ENCODE measurements at places on chromosomes 2 and 18.

GRCh38 chr18:45009756-45010155 is 329.1 kb downstream of the SETBP1 start:
- H3K4me3 ChIP-seq, result no peak overlapping the region
- H3K27me3 ChIP-seq, result no peaks in the 10 kb centered on the region
- no peak for DNase-seq
- no peaks in the 10 kb centered on the region for H3K36me3 ChIP-seq

DNA sequence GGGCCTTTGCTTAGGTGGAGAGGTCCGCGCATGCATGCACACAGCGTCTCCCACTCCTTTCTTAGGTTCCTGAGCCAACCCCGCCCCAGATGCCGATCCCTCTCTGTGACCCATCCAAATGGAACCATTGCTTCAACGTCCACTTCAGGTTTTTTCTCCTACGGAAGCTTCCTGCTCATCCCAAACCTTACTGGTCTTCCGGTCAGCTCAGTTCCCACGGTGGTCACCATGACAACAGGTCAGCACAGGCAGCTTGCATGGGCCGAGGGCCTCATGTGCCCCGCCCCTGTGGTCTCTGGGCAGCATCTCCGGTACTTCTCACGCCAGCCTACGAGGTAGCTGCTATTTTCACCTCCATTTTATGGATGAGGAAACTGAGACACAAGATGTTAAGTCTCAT is 163.7 kb downstream of the SOCS6 start:
- no peaks in the 10 kb centered on the region for H3K27me3 ChIP-seq
- peak; percentile 67 for DNase-seq
- no peaks in the 10 kb centered on the region for H3K36me3 ChIP-seq
- no peak overlapping the region for H3K27ac ChIP-seq
- H3K4me1 ChIP-seq, result no peaks in the 10 kb centered on the region

DNA sequence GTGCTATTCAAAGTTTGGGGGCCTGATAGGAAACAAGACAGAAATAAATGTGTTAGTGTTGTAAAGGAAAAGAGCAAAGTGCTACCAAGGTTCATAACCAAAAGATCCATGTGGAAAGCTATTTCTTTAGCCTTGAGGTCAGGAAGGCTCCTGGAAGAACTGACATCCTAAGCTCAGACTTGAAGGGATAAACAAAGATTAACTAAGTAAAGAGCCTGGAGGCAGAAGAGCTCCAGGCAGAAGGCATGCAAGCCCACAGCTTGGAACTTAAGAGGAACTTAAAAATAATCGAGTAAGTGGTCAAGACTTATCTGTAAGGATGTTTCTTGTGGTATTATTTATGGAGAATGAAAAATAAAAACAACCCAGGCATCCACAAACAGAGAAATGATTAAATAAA is 245.0 kb upstream of the MGAT5 start:
- no peaks in the 10 kb centered on the region for H3K36me3 ChIP-seq
- no peaks in the 10 kb centered on the region for H3K4me1 ChIP-seq
- no peak overlapping the region for H3K4me3 ChIP-seq

- no peak for DNase-seq
- H3K36me3 ChIP-seq, result no peaks in the 10 kb centered on the region
- H3K4me3 ChIP-seq, result no peak overlapping the region
- no peaks in the 10 kb centered on the region for H3K4me1 ChIP-seq
These were observed 247.8 kb downstream of the PAX3 start for GRCh38 chr2:222050981-222051380.

DNA sequence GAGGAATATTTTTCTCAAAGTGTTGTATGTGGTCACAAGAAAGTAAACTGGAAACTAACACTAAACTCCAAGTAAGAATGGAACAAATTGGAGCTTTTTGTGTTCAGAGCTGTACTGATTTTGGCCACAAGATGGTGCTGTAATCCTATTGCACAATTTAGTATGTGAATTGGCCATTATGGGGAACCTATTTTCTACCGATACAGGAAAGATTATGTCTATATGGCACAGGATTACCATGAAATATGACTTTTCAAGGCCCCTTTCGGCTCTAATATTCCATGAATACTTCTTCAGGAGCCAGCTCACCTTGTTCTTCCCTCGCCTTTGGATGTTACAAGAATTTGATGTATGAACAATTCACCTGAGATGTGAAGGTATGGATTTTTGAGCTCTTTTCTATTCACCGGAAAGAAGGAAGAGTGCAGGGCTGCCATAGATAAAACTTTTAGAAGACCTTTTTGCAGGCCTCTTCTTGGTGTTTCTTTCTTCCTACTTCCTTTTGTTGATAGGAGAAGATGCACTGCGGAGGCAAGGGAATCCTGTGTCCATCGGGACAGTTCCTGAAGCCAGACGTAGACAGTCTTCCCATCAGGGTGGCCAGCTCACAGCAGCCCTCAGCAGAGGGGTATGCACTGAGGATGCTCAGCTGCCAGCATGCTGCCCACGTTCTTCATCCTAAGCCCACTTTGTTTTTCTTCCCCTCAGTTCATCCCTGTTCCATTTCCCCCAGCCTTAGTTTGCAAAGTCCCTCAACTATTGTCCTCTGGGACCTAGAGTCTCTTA is 13.3 kb downstream of the MRPL44 start:
- H3K27me3 ChIP-seq, result no peaks in the 10 kb centered on the region
- no peak overlapping the region for H3K27ac ChIP-seq
- H3K4me3 ChIP-seq, result no peak overlapping the region
- H3K36me3 ChIP-seq, result no peaks in the 10 kb centered on the region
- no peak for DNase-seq

DNA sequence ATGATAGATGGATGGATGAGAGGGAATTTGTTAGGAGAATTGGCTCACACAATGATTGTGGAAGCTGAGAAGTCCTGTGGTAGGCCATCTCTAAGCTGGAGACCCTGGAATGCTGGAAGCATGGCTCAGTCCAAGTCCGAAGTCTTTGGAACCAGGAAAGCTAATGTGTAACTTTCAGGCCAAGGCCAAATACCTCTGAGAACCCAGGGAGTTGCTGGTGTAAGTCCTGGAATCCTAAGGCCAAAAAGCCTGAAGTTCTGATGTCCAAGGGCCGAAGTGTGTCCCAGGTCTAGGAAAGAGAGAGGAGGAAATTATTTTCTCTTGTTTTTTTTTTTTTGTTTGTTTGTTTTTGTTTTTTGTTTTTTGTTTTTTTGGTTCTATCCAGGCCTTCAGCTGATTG is 492.2 kb upstream of the GCFC2 start:
- no peak overlapping the region for H3K4me3 ChIP-seq
- H3K36me3 ChIP-seq, result no peaks in the 10 kb centered on the region
- no peaks in the 10 kb centered on the region for H3K27me3 ChIP-seq
- no peak overlapping the region for H3K27ac ChIP-seq
- no peak for DNase-seq
- no peaks in the 10 kb centered on the region for H3K4me1 ChIP-seq

GRCh38 chr2:67234440-67234839 is 162.7 kb upstream of the ETAA1 start:
- H3K27me3 ChIP-seq, result no peaks in the 10 kb centered on the region
- no peak for DNase-seq
- H3K27ac ChIP-seq, result no peak overlapping the region
- H3K4me1 ChIP-seq, result no peaks in the 10 kb centered on the region

GRCh38 chr18:42801706-42802105 is 313.8 kb downstream of the RIT2 start:
- H3K4me1 ChIP-seq, result peaks cover 7% of the 10 kb centered on the region
- H3K27ac ChIP-seq, result no peak overlapping the region
- H3K36me3 ChIP-seq, result no peaks in the 10 kb centered on the region
- no peak overlapping the region for H3K4me3 ChIP-seq

GRCh38 chr2:184215745-184216144 is 382.6 kb upstream of the ZNF804A start:
- no peaks in the 10 kb centered on the region for H3K4me1 ChIP-seq
- no peak overlapping the region for H3K4me3 ChIP-seq
- no peak for DNase-seq

DNA sequence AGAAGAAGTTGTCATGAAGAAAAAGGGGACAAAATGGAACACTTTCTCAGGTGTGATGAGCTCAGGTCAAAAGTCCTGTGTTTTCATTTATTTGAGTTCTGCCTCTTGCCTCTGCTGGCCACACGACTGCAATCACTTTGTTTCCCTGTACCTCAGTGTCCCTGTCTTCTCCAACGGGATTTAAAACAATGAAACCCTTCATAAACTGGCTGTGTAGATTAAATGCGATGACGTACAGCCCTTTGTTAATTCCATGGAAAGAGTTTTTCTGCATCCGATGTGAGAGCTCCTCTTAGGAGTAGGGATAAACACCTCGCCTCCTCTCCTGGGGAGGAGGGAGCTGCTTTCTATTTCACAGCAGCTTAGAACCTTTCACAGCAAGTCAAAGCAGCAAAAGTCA is 51.5 kb upstream of the CNGA3 start:
- no peak overlapping the region for H3K4me3 ChIP-seq
- H3K27ac ChIP-seq, result no peak overlapping the region
- no peaks in the 10 kb centered on the region for H3K36me3 ChIP-seq
- DNase-seq, result no peak

DNA sequence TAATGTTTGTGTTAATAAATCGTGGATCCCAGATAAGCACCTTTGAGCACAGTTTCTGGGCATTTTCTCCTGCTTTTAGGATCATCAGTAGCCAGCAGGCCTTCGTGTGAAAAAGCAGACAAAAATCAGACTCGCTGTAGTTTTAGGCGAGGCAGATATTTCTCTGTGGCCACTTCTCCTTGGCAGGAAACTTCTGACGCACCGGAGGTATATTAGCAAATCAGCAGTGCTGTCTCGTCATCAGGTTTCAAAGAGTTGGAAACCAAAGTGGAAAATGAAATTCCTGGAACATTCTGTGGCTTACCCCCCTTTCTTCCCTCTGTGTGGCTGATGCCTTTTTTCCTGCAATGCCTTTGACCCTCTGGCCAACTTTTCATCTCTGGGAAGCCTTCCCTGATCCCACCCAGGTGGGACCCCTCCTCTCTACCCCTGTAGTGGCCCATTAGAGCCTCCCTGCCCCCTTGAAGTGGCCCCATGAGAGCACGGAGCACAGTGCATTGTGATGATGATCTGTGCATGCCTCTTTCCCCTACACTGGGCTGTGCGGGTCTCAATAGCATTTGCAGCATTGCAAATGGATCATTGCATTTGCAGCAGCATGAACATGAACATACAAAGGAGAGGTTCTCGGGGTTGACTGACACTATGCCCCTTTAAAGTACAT is 93.3 kb downstream of the RNF144A start:
- H3K27me3 ChIP-seq, result no peaks in the 10 kb centered on the region
- no peaks in the 10 kb centered on the region for H3K36me3 ChIP-seq
- no peak overlapping the region for H3K4me3 ChIP-seq
- DNase-seq, result no peak

- H3K27ac ChIP-seq, result no peak overlapping the region
- H3K4me3 ChIP-seq, result no peak overlapping the region
- H3K27me3 ChIP-seq, result no peaks in the 10 kb centered on the region
These were observed 18.5 kb downstream of the PMAIP1 start for GRCh38 chr18:59918320-59918755.

DNA sequence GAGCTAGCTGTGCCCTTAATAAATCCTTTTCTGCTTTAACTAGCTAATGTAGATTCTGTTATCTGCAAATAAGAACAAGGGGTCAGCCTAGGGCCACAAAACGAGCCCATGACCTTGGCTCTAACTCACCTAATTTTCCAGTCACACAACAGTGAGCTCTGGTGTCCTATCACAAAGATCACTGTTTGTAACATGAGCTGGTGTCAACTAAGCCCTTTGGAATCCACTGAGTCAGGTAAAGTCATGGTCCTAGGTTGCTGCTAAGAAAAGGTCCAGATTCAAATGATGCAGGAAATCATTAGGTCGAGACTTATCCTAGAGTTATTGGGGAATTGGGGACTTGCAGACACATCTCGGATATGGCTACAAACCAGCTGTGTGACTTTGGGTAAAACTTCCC is 49.9 kb downstream of the ST8SIA5 start:
- no peaks in the 10 kb centered on the region for H3K27me3 ChIP-seq
- peaks cover 5% of the 10 kb centered on the region for H3K4me1 ChIP-seq
- no peak for DNase-seq
- H3K4me3 ChIP-seq, result no peak overlapping the region

- H3K27ac ChIP-seq, result no peak overlapping the region
- no peaks in the 10 kb centered on the region for H3K27me3 ChIP-seq
- DNase-seq, result no peak
- H3K4me3 ChIP-seq, result no peak overlapping the region
- H3K36me3 ChIP-seq, result no peaks in the 10 kb centered on the region
- peaks cover 4% of the 10 kb centered on the region for H3K4me1 ChIP-seq
These were observed 175.6 kb upstream of the SKOR2 start for GRCh38 chr18:47427072-47427471.

DNA sequence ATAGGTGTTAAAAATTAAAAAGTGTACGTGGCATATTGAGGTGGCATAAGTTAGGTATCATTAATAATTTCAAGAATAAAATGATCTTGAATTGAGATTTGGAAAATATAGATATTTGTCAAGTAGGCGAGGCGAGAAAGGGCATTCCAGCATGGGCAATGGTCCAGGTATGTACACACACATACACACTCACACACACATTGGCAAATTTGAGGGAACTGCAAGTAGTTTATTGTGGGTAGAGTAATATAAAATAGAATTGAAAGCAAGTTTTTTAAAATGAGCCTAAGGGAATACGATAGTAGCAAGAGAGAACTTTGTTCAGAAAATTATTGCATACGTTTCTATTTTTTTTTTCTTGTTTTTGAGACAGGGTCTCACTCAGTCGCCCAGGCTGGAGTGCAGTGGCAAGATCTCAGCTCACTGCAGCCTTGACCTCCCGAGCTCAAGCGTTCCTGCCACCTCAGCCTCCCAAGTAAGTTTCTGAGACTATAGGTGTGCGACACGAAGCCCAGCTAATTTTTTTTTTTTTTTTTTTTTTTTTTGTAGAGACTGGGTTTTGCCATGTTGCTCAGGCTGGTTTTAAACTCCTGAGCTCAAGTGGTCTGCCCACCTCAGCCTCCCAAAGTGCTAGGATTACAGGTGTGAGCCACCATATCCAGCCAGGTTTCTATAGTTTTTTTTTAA is 96.7 kb upstream of the SLC39A10 start:
- H3K4me1 ChIP-seq, result peaks cover 4% of the 10 kb centered on the region
- no peak overlapping the region for H3K4me3 ChIP-seq
- H3K27me3 ChIP-seq, result no peaks in the 10 kb centered on the region
- no peaks in the 10 kb centered on the region for H3K36me3 ChIP-seq
- H3K27ac ChIP-seq, result no peak overlapping the region

- DNase-seq, result no peak
- no peak overlapping the region for H3K27ac ChIP-seq
- no peaks in the 10 kb centered on the region for H3K36me3 ChIP-seq
- no peaks in the 10 kb centered on the region for H3K4me1 ChIP-seq
- H3K4me3 ChIP-seq, result no peak overlapping the region
These were observed 44.6 kb downstream of the HAUS1 start for GRCh38 chr18:46148810-46149209.

DNA sequence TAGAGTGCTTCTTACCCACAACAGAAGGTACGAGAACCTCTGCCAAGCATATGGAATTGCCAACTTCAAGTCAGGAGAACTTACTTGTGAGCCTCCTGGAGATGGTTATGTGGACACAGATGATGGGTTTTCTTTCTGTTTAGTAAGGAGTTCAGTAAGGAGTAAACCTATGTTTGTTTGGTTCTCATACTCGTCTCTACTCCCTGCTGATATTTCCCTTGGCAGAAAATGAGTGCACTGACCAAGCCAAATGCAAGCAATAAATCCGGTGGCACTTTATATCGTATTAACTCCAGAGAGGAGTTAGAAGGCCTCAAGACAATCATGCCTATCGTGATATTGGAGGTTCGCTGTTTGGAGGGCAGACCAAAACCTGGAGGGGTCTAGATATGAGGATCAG is 83.2 kb upstream of the CYP1B1 start:
- peaks cover 24% of the 10 kb centered on the region for H3K4me1 ChIP-seq
- H3K27me3 ChIP-seq, result no peaks in the 10 kb centered on the region
- DNase-seq, result no peak
- no peak overlapping the region for H3K4me3 ChIP-seq

- H3K4me1 ChIP-seq, result no peaks in the 10 kb centered on the region
- H3K27ac ChIP-seq, result no peak overlapping the region
- no peaks in the 10 kb centered on the region for H3K27me3 ChIP-seq
- H3K36me3 ChIP-seq, result no peaks in the 10 kb centered on the region
These were observed 49.5 kb upstream of the TBC1D8 start for GRCh38 chr2:101200676-101201075.
